ENCODE measurements at places on chromosomes 16 and 17.

DNA sequence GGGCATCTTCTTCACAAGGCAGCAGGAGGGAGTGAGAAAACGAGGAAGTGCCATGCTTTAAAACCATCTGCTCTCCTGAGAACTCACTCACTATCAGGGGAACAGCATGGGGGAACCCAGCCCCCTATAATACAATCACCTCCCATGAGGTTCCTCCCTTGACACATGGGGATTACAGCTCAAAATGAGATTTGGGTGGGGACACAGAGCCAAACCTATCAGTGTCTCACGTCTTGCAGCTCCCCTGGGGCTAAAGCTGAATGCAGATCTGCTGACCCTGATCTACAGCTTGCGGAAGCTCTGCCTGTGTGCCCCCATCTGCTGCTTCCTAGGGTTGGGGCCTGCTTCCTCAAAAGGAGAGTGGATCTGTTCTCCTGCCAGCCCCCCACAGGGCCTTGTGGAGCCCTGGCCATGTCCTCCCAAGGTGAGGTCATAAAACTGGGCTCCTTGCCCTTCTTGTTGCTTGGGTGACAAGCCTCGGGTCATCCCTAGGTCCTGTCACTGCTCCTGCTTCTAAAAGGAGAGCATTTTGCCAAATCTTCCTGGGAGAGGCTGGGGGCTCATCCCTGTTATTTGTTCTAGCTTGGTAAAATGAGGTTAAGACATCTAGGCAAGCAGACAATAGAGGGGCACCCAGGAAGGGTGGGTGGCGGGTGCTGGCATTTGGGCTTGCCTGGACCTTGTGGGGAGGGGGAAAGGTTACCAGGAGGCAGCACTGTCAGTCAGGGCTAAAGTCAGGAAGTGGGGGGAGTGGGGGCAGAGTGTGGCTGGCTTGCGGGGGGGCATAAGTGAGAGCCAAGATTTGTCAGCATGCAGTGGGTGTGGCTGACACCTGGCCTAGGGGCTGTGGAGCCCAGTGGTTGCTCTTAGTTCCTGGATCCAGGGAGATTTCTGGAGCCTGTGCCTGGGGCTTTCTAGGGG lies 16.0 kb downstream of the KRT33A start:
- DNase-seq = no peak

- DNase-seq = no peak
These were observed 27.0 kb upstream of the NTN1 start for GRCh38 chr17:8994319-8994718.

DNA sequence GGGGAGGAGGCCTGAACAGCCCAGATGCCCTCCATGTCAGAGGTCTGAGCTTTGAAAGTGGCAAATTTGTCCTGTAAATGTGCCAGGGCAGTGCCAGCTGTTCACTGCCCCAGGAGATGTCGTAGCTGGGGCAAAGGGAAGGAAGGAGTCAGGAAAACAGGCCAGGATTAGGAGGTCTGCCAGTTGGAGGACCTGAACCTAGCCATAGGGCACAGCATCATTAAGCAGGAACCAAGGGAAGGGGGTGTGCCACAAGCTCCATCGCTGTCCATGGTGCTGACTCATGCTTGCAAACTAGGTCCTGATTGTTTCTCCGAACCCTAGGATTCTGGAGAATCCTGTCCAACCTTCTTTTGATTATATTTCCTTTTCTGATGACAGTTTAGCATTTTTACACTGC lies 124.2 kb downstream of the TMEM132E start:
- no peak for DNase-seq

DNA sequence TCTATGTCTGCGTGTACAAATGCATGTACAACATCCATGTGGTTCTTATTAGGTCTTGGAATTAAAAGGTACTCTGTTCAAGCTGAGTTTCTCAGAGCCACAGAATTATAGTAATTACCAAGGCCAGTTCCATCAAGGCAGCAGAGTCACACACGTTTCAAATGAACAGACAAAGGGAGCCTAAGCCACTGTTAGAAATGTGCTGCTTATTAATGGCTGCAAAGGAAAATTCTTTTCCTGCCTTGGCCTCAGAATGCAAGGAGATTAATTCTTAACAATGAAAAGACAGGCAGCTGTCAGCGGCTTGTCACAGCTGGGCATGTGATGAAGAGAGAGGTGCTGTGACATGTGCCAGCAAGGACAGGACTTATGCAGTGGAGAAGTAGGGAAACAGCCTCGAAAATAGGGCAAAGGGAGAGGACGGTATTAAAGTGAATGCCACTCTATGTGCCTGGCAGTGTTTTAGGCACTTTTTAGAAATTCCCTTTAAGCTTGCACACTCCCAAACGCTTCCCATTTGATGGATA lies 100.1 kb upstream of the CLEC3A start:
- DNase-seq = no peak

DNA sequence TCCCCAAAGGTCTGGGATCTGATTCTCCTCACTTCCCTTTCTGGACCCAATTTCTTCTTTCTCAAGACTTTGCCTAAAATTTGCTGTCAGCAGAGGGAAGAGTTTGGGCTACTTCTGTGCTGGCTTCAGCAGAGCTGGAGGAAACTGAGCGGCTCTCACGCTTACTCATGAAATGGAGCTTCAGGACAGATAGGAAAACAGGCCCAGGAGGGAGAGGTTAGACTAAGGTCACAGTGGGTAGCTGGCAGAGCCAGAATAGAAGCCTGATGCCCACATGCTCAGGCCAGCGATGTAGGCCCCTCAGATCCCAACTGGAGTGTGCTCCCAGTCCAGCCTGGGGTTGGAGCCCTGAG lies 593 bp downstream of the SLC38A7 start:
- no peak for DNase-seq

DNA sequence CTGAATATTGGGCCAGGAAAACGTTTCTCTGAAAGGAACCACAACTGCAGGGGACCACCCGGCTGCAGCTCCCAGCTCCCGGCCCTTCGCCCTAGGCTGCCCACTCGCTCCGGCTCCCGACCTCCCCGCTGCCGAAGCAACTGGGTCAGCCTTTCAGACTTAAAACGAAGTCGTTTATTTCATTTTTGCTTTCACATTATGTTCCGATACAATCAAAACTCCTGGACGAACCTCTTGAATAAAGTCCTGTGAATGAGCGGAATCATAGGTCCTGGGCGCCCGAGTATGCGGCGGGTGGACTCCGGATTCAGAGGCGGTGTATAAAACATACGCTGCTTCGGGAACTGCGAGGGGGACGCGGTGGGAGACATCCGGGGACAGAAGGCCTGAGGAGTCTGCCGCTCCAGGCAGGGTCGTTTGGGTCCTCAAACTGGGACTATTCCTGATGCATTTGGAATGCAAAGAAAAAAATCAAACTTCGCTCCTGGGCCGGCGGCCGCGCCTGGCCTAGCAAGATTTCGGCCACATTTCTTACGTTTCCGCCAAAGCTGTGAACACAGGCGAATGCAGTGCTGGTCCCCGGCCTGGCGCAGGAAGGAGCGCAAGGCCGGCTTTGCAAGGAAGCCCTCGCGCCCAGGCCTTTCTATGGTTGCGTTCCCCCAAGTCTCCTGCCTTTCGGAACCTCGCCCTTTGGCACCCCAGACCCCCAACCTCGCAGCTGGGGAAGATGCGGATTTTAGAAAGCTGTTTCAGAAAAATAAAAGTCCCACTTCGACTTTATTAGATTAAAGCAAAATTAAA lies 3.7 kb downstream of the CBLN1 start:
- DNase-seq = no peak

DNA sequence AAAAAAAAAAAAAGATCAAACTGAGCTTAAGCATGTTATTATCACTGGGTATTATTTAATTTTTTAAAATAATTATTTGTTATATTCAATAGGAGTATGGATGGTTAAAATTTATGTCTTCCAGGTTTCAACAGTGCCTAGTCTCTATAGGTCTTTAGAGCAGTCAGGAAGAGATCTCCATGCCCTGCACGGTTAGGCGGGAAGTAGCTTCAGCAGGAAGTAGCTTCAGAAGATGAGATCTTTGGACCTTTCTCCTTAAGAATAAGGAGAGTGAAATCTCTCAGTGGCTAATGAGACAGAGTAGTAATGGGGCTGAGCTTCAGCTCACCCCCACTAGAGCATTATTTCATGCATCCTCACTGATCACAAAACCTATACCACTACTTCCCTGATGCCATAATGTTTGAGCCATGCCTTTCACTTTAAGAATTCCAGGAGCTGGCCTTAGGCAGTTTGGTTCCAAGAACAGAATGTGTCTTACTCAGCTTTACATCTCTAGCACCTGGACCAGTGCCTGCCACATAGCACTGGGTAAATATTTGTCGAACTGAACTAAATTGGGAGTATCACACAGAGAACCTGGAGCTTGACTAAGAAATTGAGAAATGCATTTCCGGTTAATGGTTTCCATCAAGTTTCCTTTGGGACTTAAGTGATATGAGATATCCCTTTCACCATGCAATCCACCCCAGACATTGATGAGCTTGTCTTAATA lies 43.5 kb downstream of the SCPEP1 start:
- DNase-seq = no peak

GRCh38 chr17:59400858-59401257 lies 69.4 kb downstream of the YPEL2 start:
- DNase-seq = no peak

- no peak for DNase-seq
These were observed 5.3 kb upstream of the DNAH2 start for GRCh38 chr17:7712111-7712771.

DNA sequence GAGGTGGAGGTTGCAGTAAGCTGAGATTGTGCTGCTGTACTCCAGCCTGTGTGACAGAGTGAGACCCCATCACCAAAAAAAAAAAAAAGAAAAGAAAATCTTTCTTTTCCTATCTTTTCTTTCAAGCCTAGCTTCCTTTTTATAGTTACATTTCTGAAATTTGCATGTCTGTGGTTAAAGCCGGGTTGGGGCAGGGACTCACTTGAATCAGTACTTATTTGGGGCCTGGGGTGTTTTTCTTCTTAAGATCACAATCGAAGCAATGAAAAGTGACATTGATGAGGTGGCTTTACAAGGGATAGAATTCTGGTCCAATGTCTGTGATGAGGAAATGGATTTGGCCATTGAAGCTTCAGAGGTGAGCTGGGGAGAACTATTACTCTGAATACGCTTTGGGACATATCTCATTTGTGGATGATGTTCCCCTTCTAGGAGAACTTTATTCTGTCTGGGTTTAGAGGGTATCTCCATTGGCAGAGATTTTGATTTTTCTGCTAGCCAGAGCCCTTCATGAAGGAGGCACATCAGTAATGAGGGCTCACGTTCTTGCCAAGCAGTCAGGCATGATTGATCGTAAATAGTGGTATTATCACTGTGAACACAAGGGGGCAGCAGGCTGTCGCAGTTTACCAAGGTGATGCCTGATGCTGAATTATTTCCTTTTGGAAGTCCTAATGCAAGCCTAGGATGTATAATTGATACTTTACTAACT lies 14.3 kb downstream of the KPNB1 start:
- no peak for DNase-seq

- DNase-seq = no peak
These were observed 81.6 kb upstream of the XYLT1 start for GRCh38 chr16:17552351-17552750.

DNA sequence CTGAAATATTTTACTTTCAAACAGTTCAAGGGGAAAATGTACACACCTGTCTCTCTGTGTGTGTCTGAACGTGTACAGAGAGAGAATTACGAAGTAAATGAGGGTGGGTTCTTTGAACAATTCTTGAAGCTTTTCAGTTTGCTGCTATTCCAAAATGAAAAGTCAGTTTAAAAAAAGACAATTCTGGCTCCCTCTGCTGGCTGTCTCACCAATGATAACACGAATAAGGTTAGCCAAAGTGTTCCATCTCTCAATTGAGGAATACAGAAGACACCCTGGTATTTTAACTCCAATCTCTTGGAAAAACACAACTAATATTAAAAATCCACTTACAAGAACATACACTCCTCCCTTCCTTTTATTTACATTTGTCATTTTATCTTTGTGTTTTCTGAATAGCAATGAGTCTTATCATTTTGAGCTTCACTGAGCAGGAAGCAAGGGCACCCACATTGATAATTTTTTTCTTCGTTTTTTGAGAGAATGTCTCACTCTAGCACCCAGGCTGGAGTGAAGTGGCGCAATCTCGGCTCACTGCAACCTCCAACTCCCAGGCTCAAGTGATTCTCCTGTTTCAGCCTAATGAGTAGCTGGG lies 20.5 kb downstream of the EFTUD2 start:
- no peak for DNase-seq

DNA sequence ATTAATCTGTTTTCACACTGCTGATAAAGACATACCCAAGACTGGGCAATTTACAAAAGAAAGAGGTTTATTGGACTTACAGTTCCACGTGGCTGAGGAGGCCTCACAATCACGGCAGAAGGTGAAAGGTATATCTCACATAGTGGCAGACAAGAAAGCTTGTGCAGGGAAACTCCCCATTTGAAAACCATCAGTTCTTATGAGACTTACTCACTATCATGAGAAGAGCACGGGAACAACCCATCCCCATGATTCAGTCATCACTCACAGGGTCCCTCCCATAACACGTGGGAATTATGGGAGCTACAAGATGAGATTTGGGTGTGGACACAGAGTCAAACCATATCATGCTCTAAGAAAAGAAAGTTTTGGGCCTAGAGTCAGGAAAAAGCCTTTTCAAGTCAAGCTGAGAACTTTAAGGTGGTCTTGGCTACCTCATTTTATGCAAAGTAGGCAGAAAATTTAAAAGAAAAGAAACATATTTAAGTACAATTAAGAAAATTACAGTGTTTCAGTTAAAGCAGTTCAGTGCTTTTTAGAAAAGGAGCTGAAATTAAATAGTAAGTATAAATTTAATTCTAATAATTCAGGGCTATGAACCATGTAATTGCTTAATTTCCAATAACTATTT lies 24.9 kb upstream of the CRYM start:
- no peak for DNase-seq

DNA sequence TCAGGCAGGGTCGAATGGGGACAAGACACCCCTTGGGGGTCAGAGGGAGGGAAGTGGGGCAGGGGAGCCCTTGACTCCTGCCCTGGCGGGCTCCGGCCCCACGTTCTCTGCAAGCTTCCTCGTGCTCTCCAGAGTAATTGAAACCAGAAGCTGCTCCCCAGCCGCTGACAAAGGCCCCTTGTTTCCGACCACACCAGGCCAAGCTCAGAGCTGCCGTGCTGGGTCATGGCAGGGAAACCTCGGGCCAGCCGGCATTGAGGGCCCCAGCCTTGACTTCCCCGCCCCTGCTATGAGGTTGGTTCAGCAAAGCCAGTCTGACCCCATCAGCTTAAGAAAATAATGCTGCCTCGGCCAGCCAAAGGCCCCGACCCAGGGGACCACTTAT lies 43.3 kb downstream of the TIMM22 start:
- DNase-seq = no peak

DNA sequence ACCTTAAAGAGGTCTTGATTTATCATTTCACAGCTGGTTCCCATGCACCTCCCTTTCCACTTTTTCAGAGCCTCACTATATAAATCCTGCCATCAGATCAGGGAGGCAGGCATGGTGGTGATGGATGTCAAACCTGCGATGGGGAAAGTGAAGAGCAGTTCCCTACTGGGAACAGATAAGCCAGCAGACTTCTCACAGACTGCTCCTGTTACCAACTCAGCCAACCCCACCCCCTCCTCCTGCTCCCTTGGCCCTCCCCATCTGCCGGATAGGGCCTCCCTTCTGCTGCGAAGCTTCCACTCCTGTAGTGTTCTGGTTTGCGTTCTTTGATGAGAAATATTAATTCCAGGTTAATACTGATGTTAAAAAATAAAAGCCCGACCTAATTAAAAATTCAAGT lies 232.1 kb downstream of the STX8 start:
- DNase-seq = no peak

GRCh38 chr17:2304931-2305330 lies 1.2 kb downstream of the SRR start:
- no peak for DNase-seq

Measured in esophagus squamous epithelium (tissue), 5 donors.